ENCODE measurements at places on chromosomes 12 and 14.

DNA sequence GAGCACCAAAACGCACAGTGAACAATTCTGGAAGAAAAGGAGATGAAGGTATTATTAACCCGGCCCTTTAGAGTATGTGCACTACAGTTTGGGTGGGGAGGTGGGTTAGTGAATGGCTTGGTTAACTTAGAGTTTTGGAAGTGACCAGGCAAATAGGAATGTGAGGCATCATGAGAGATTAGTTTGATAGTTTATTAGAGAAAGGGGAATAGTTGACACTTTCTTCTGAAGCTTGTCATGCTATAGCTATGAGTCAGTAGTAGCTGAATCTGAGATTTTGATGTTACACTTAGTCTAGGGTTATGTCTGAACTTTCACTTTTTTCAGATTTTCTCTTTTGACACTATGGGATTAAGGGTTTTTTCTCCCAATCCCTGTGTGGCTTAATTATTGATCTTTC lies 567.2 kb downstream of the SNAPC1 start:
- DNase-seq = no peak

DNA sequence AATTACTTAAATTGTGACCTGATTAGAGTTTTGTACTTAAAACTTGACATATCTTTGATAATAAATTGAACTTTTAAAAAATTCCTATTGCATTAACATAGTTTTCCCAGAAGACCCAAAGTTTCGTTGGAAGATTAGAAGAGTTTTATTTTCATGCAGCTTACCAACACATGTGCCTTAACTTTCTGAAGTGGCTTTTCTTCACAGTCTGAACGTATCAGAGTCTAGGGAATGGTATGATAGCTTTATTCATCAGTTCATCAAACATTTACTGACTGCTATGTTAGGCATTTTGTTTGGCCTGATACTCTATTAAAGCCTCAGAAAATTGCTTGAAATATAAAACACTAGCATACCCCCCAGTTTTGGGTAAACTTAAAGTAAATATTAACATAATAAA lies 65.2 kb downstream of the MARK3 start:
- no peak for DNase-seq

- DNase-seq = no peak
Measured at GRCh38 chr14:76125511-76125910, 26.2 kb upstream of the GPATCH2L start.

GRCh38 chr14:40417777-40418401 lies 985.7 kb upstream of the FBXO33 start:
- DNase-seq = peak; percentile 19

- DNase-seq = no peak
Measured at GRCh38 chr12:9668161-9669018, 1.1 kb upstream of the CLEC2D start.

GRCh38 chr14:93830753-93831461 lies 42.6 kb upstream of the PRIMA1 start:
- no peak for DNase-seq

DNA sequence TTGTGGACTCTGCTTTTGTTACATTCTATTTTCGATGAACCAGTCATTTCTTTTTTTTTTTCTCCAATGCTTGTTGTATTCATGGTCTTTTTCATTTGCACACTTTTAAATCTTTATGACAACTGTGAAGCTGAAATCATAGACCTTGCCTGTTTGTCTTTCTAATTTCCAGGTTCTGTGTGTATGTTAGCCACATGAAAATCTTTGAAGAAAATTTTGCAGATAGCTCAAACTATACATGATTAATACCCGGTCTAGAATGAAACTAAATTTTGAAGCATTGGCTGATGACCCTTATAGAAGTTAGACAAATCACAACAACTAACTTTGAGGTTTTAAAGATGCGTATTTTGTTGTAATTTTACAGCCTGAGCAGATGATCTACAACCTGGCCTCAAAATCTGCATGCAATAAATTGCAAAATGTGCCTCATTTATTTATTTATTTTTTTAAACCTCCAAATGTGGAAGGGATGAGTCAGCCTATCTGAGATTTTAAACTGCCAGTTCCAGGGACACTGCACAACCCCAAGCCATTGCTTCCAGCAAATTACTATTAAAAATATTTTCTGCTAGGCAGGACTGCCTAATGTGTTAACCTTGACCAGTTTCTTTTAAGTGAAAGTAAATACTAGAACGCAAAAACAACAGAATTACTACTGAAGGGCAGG lies 96.3 kb upstream of the NAV3 start:
- DNase-seq = no peak

DNA sequence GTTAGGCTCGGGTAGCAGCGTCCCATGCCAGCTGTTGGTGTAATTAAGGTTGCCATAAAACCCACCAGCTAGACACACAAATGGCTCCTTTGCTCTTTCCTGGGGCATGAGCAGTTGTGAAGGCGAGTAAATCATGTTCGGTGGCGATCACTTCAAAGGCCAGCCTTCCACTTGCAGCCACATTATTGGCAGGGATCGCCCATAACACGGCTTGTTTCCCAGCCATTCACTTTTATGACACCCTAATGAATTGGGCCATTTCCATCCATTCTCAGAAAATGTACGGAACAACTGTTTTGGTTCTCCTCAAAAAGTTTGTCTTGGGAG lies 63.4 kb downstream of the BEGAIN start:
- DNase-seq = peak; percentile 45

DNA sequence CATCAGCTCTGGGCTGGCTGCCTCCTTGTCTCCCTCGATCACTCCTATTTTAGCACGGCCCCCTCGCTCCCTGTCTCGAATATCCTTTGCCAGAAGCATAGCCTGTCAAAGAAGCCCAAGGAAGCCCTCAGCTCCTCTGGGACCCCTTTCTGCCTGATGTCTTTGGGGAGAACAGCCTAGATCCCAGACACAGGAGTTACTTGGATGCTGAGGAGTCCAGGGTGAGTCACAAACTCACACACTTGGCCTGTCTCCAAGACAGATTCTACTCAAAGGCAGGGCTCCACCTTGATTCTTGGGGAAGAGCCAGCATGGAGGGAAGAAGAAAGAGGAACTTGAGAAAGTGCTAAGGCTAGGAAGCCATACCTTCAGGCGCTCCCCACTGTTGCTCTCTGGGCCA lies 8.1 kb downstream of the AVIL start:
- DNase-seq = no peak

DNA sequence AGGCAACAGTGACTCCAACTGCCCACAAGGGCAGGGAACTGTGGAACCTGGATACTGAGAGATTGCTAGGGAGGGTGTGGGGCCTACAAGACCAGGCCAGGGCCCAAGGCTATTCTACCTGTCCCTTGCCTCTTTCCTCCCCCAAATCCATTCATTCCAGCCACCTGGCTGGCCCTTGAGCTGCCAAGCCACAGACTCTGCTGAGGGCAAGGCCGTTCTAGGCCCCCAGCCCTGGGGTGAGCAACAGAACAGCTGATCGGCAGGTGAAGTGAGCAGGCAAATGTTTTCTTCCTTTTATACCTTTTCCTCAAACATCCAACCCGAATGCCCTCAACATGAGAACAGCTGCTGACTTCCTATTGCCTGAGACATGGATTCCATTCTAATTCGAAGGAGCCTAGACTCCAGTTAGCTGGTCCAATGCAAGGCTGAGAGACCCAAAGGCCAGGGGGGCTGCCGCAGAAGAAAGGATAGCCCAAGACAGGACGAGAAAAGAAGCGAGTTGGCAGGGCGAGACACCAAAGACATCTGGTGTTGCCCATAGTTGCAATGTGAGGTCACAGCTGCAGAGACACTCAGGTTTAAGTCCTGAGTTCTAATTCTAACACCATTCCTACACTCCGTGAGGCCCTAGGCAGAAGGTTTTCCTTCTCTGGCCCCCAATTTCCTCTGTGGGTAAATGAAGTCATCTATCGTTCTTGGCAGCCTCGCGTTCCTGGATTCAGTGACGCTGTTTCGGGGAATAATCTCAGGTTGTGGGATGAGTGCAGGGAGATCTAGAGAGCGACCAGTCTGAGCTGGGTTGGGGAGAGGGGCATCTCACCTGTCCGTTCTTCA lies 1.7 kb downstream of the C1QL4 start:
- DNase-seq = no peak

GRCh38 chr14:65304963-65305362 lies 107.6 kb upstream of the FUT8 start:
- no peak for DNase-seq

- DNase-seq = no peak
Measured at GRCh38 chr14:53807542-53807941, 149.1 kb downstream of the BMP4 start.

Data from NCI-H2171 (cell line).